NCI-H524 treated with DMSO at 0.1 percent for 48 hours (cell line): ENCODE measurements at places on chromosomes 11 and 22.
A peak's percentile ranks its signal among the peaks of the same experiment; 100 is the strongest.

DNA sequence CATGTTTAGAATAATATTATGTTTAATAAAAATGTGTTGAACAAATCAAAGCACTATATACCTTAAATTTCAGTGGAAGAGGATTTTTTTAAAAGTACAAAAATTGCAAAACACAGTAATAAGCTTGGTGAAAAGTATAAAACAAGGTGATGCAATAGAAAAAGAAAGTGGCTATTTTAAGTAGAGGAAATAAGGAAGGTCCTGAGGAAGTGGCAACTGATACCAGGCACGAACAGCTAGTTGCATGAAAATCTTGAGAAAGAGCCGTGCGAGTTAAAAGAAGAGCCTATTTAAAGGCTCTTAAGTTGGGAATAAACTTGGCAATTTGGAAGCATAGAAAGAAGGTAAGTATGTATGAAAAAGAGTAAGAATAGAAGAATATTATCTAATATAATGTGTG is 1679.3 kb downstream of the LRRC4C start:
- no peak for DNase-seq

DNA sequence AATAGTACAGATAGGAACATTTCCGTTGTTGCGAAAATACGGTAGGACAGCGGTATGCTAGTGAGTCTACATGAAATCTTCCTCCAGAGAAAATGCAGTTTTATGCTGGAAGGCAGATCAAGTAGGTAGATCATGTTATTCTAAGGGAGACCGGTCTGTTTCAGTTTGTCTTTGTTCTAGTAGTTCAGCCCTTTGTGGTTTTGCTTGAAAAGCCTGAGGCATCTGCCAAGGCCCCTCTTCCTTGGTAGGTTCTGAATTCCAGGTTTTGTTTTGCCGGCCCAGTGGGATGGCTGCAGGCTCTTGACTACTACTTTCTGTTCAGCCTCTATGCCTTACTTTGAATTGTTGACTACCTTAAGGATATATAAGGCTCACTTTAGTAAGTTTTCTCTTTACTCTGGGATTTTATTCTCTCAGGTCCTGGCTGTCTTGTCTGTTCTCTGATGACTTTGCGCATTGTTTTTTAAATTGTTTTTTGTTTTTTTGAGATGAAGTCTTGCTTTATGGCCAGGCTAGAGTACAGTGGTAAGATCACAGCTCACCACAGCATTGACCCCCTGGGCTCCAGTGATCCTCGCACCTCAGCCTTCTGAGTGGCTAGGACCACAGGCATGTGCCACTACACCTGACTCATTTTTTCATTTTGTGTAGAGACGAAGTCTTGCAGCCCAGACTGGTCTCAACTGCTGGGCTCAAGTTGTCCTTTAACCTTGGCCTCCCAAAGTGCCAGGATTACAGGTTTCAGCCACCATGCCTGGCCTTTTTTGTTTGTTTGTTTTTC is 53.7 kb downstream of the HIPK3 start:
- no peak for DNase-seq

- no peak for DNase-seq
Measured at GRCh38 chr11:101327908-101328307, 198.3 kb upstream of the PGR start.

DNA sequence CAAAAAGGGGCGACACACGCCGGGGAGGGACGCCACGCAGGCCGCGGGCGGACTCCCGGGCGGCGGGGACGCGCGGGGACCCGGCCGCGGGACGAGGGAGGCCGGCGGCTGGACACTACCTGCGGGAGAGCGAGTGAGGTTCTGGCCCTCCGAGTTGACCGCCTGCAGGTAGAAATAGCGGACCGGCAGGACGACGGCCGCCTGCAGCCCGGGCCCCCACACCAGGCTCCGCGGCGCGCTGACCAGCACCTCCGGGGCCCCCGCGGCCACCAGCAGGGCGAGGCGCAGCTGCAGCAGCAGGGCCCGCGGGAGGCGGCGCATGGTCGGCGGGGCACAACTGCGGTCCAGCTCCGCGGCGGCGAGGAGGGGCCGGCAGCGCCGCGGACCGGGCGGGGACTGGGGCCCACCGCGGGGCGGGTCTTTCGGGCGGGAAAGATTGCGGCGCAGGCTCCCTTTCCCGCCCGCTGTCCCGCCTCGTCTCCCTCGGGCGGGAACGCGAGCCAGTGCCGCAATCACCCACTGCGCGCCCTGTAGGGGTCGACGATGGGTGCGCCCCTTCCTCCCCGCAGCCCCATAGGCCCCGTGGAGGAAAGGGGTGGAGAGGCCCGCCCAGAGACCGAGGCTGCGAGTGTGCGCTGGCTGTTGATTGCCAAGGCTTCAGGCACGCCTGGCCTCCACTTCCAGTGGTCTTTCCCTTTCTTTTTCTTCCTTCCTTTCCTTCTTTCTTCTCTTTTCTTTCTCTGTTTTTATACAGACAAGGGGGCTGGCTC is at the start of gene POGLUT3:
Gene POGLUT3, minus strand, starts transcription at position 339 of the 770 bp plus-strand sequence. Its CDS starts 18 bp downstream, at position 321.
- no peak for DNase-seq

DNA sequence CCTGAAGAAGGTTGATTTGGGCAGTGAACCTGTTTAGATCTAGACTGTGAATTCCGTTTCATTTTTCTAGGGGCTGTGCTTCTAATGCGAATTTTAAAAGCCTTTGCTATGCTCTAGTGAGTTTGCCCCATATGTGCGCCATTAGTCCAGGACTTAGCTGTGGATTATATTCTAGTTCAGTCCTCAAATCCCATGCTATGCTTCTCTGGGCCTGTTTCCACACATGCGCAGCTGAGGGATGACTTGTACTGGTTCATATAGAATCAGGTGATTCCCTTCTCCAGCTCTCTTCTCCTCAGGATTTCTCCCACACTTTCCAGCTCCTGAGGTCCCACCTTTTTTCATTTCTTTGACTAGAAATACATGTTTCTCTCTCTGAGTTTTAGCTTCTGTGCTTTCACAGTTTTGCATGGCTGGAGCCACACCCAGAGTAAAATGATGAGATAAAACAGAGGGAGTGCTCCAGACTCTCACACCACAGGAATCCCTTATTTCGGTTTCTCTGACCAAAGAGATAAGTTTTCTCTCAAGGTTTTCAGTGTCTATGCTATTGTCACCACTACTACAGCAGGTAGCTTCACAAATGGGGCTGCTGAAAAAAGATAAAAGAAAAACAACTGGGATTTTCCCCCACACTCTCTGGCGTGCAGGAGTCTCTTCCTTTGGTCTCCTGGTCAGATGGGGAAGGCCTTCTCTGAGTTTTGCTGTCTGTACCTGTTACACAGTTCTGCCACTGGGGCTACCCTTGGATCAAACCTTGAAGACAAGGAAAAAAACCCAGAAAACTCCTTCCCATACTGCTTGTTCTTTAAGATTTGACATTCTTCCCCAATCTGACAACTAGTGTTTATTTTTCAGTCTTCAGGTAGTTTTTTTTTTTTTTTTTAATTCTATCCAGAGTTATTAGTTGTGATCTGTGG is 96.2 kb upstream of the TEAD1 start:
- peak; percentile 52 for DNase-seq

DNA sequence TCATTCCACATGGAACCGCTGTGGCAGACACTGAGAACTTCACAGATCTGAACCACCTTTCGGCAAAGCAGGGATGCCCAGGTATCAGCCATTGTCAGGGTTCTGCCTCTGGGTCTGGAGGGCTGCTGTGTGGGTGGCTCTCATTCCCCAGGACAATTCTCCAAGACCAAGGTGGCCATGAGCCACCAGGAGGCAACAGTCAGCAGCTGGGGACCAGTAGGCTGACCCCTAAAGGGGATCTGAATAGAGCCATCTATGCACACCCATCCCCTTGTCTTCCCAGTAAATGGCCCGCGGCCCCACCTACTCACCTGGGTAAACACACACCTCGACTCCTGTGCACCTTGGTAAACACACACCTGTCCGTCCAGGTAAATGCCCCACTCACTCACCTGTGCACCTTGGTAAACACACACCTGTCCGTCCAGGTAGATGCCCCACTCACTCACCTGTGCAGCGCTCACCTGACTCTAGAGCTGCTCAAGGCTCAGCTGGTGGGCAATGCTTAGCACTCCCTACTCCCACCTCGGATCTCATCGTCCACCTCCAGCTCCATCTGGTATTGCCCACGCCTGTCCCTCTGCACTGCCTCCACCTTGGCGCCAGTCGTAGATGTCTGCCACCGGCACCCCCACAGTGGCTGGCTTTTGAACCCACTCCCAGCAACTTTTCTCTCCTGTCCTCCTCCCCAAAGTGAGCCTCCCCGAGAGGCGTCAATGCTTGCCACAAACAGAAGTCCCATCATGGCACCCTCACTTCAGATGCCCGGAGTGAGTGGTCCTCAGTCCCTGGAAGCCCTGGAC is 10.2 kb downstream of the SLC25A1 start:
- DNase-seq: no peak

GRCh38 chr11:64834723-64835615 is 9.5 kb downstream of the CDC42BPG start:
- DNase-seq: no peak
